Astrocyte (in vitro differentiated cells and primary cell): ENCODE measurements at places on chromosomes 7 and 10. TPM values are rescaled to one million over a fixed set of nuclear protein-coding genes. Genes with fewer than 3 reads are reported as not detected.

CACNA2D1 gene
- total RNA-seq: 53.4 and 65.4 TPM in 2 replicates

KCNH2 gene
- 4.5 and 4.6 TPM in 2 replicates for total RNA-seq

PDE6C gene
- total RNA-seq: not detected in 2 replicates

ELMO1 gene
- 17.8 and 20.4 TPM in 2 replicates for total RNA-seq

C10orf143 gene
- total RNA-seq: 0.73 and 0.82 TPM in 2 replicates

BTBD16 gene
- total RNA-seq: 0.26 TPM in 1 of 2 replicates, not detected in the other

LLCFC1 gene
- not detected in 2 replicates for total RNA-seq

TAS2R3 gene
- total RNA-seq: 1.00 and 1.2 TPM in 2 replicates

GJD4 gene
- not detected in 2 replicates for total RNA-seq

MEOX2 gene
- total RNA-seq: not detected in 2 replicates

SH2D4B gene
- total RNA-seq: 0.07 TPM in 1 of 2 replicates, not detected in the other

ABCC2 gene
- 0.31 and 0.59 TPM in 2 replicates for total RNA-seq

CLIP2 gene
- 31.4 and 35.4 TPM in 2 replicates for total RNA-seq

TUBB8 gene
- not detected in 2 replicates for total RNA-seq
